ENCODE measurements at places on chromosomes 5 and 9.

DNA sequence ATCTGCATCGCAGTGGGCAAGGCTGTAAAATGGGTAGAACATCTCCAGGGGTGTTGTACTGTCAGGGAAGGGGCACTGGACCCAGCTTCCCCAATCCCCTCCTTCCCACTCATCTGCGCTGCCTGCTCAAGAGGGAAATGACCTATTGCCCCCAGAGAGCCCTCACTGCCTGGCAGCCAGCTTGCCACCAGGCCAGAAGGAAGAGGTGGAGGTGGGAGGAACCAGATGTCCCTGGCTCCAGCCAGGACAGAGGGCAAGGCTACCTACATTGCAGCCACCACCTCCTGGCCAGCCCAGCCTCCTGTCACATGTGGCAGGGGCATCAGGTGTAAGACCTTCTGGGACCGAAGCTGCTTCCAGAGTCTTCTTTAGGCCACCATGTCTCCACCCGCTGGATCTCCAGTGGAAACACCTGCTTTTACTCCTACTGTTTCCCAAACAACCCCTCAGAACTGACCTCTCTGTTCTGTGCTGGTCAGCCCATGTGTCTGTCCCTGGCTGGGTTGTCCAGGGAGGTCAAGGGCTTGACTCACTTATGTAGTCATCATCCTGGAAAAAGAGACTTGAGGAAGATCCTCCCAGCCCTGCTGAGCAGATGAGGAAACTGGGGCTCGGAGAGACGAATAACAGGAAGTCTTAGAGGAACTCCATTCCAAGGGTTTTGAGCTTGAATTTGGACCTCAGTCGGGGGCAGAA is 42.3 kb downstream of the JADE2 start:
- no peak for DNase-seq

GRCh38 chr9:84139296-84140070 is 158.9 kb downstream of the RMI1 start:
- DNase-seq = peak; percentile 99

DNA sequence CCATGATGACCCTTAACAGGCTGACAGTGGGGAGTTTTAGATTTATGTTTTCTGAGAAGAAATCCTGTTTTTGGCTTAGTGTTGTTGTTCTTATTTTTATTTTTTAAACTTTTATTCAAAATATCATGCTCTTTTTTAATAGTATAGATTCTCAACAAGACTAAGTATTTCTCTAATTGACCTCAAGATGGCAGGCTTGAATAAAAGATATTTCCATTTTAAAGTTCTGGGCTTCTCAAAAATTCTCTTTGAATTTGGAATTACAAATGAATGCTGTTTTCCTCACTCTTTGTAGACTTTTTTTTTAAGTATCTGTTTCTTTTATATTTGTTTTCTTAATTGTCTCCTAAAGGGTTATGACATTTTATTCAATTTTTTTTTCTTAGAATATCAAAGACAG is 50.0 kb upstream of the SH3GL2 start:
- DNase-seq = peak; percentile 58

DNA sequence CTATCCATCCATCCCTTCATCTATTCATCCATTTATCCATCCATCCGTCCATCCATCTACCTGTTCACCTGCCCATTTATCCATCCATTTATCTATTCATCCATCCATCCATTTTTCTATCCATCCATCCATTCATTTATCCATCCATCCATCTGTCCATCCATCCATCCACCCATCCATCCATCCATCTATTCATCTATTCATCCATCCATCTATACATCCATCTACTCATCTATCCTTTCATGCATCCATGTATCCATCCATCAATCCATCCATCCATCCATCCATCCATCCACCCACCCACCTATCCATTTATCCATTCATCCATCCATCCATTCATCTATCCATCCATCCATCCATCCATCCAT is 10.8 kb downstream of the COL27A1 start:
- no peak for DNase-seq

DNA sequence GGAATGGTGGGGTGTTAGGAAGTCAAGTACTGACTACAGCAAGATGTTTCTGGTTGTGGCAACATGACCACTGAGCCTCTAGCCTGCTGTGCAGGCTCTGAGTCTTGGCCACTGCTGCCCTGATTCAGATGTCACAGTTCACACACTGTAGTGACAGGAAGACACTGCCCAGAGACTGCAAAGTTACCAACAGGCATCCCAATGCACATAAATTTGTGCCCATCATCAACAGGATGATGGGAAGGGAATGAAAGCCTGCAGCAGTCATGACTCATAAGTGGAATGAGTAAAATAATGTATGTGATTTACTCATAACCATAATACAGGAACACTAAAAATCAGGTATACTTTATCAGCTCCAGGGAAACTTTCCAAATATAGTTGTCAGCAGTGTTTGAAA is 251.6 kb upstream of the HAPLN1 start:
- peak; percentile 49 for DNase-seq

GRCh38 chr9:133862585-133863256 is 124.6 kb upstream of the SARDH start:
- no peak for DNase-seq
